ENCODE measurements at places on chromosomes 1 and 21. TPM values are rescaled to one million over a fixed set of nuclear protein-coding genes. Genes with fewer than 3 reads are reported as not detected.

The CHAF1B gene
- total RNA-seq: 7.7 TPM

The PADI4 gene
- total RNA-seq: not detected

The TRAF5 gene
- total RNA-seq: 9.0 TPM

The LHX8 gene
- not detected for total RNA-seq

The SRRM1 gene
- 75.3 TPM for total RNA-seq

The S100A2 gene
- total RNA-seq: 2.1 TPM

The CR1 gene
- total RNA-seq: under 0.01 TPM

The SORT1 gene
- total RNA-seq: 18.2 TPM

The OR11L1 gene
- not detected for total RNA-seq

The CA6 gene
- not detected for total RNA-seq

The OR2T33 gene
- total RNA-seq: not detected

The GPX7 gene
- 56.9 TPM for total RNA-seq

The EYA3 gene
- total RNA-seq: 27.6 TPM
